HT-29 (cell line): ENCODE measurements at places on chromosomes 2 and 18. TPM values are rescaled to one million over a fixed set of nuclear protein-coding genes. Genes with fewer than 3 reads are reported as not detected.

The SPP2 gene
- not detected in 2 replicates for total RNA-seq

The SH2D6 gene
- total RNA-seq: 0.08 and 0.21 TPM in 2 replicates

The RAPGEF4 gene
- not detected in 2 replicates for total RNA-seq

The SERPINB4 gene
- total RNA-seq: not detected in 2 replicates

The CIDEA gene
- total RNA-seq: not detected in 2 replicates

The INO80C gene
- 5.1 TPM in 2 replicates for total RNA-seq

The PIEZO2 gene
- total RNA-seq: not detected in 2 replicates

The ZNF516 gene
- 8.1 and 10.4 TPM in 2 replicates for total RNA-seq

The PLEKHM3 gene
- total RNA-seq: 4.7 and 9.0 TPM in 2 replicates

The UGT1A9 gene
- 3.2 and 6.7 TPM in 2 replicates for total RNA-seq

The FOXI3 gene
- total RNA-seq: not detected in 2 replicates

The MYCN gene
- total RNA-seq: 0.16 TPM in 1 of 2 replicates, not detected in the other

The FOXD4L1 gene
- total RNA-seq: not detected in 2 replicates

The GCG gene
- not detected in 2 replicates for total RNA-seq

The TTC32 gene
- 7.0 and 9.7 TPM in 2 replicates for total RNA-seq

The COL6A3 gene
- total RNA-seq: 0.03 TPM in 1 of 2 replicates, not detected in the other

The LIMS3 gene
- total RNA-seq: 1.3 and 2.0 TPM in 2 replicates

The RGPD3 gene
- total RNA-seq: 0.03 TPM in 1 of 2 replicates, not detected in the other

The ZEB2 gene
- total RNA-seq: 0.18 TPM in 1 of 2 replicates, not detected in the other

The ERBB4 gene
- total RNA-seq: not detected in 2 replicates

The DSG1 gene
- not detected in 2 replicates for total RNA-seq

The ITGB1BP1 gene
- 27.4 and 33.5 TPM in 2 replicates for total RNA-seq

The DSC1 gene
- total RNA-seq: not detected in 2 replicates

The ZNF519 gene
- total RNA-seq: 9.3 and 15.6 TPM in 2 replicates

The GTF2A1L gene
- not detected in 2 replicates for total RNA-seq

The WDCP gene
- 2.7 and 6.4 TPM in 2 replicates for total RNA-seq

The AMER3 gene
- total RNA-seq: not detected in 2 replicates

The POTEF gene
- total RNA-seq: 0.60 and 0.61 TPM in 2 replicates

The DNAH6 gene
- total RNA-seq: 0.03 and 0.05 TPM in 2 replicates

The RFX8 gene
- not detected in 2 replicates for total RNA-seq

The CCDC121 gene
- 0.99 and 3.7 TPM in 2 replicates for total RNA-seq

The RBM44 gene
- total RNA-seq: 0.08 and 0.13 TPM in 2 replicates

The NFATC1 gene
- not detected in 2 replicates for total RNA-seq

The TMEM247 gene
- total RNA-seq: not detected in 2 replicates

The RNF152 gene
- total RNA-seq: not detected in 2 replicates

The C2orf78 gene
- total RNA-seq: not detected in 2 replicates

The CWC22 gene
- 6.6 and 7.2 TPM in 2 replicates for total RNA-seq

The AFG3L2 gene
- 59.3 and 72.7 TPM in 2 replicates for total RNA-seq

The ATRAID gene
- 75.0 and 86.6 TPM in 2 replicates for total RNA-seq

The CLHC1 gene
- total RNA-seq: 0.46 and 1.3 TPM in 2 replicates

The TRPM8 gene
- total RNA-seq: not detected in 2 replicates

The GAREM1 gene
- 5.0 and 5.6 TPM in 2 replicates for total RNA-seq
